K562 (cell line): ENCODE measurements at places on chromosomes 1 and 21. TPM values are rescaled to one million over a fixed set of nuclear protein-coding genes. Genes with fewer than 3 reads are reported as not detected.

Gene TRABD2B
- total RNA-seq, result not detected in 2 replicates

Gene C1orf56
- 1.1 and 1.3 TPM in 2 replicates for total RNA-seq

Gene SGIP1
- 0.07 and 0.22 TPM in 2 replicates for total RNA-seq

Gene SMPDL3B
- total RNA-seq, result 0.74 and 0.98 TPM in 2 replicates

Gene PYHIN1
- total RNA-seq, result not detected in 2 replicates

Gene TRIM45
- total RNA-seq, result 3.6 and 5.3 TPM in 2 replicates

Gene COL16A1
- total RNA-seq, result 0.54 and 0.60 TPM in 2 replicates

Gene NECTIN4
- total RNA-seq, result 0.09 TPM in 1 of 2 replicates, not detected in the other

Gene ZNF695
- 10.9 and 13.7 TPM in 2 replicates for total RNA-seq

Gene CFH
- 40.8 and 46.6 TPM in 2 replicates for total RNA-seq

Gene OTUD3
- 10.9 and 13.3 TPM in 2 replicates for total RNA-seq

Gene KIF14
- 25.0 and 26.8 TPM in 2 replicates for total RNA-seq

Gene CCDC27
- not detected in 2 replicates for total RNA-seq

Gene ATP6V1G3
- not detected in 2 replicates for total RNA-seq

Gene RBP7
- not detected in 2 replicates for total RNA-seq

Gene PTPN22
- 1.0 and 1.3 TPM in 2 replicates for total RNA-seq

Gene TIAM1
- total RNA-seq, result 0.09 and 0.11 TPM in 2 replicates

Gene RORC
- total RNA-seq, result not detected in 2 replicates

Gene GJA5
- 0.07 TPM in 1 of 2 replicates, not detected in the other for total RNA-seq

Gene S100A4
- total RNA-seq, result 5.5 and 8.1 TPM in 2 replicates

Gene CFHR5
- total RNA-seq, result not detected in 2 replicates

Gene C1orf21
- total RNA-seq, result 0.07 and 0.25 TPM in 2 replicates

Gene IVL
- total RNA-seq, result not detected in 2 replicates

Gene GIPC2
- total RNA-seq, result 0.04 TPM in 2 replicates

Gene CCDC181
- not detected in 2 replicates for total RNA-seq

Gene LRRC71
- total RNA-seq, result 0.45 and 1.2 TPM in 2 replicates

Gene LIPI
- not detected in 2 replicates for total RNA-seq

Gene CHAF1B
- 32.3 and 36.8 TPM in 2 replicates for total RNA-seq

Gene TENT5C
- total RNA-seq, result 7.1 and 7.7 TPM in 2 replicates

Gene CD1C
- total RNA-seq, result not detected in 2 replicates

Gene PLA2G2D
- not detected in 2 replicates for total RNA-seq

Gene LGR6
- 0.20 and 0.31 TPM in 2 replicates for total RNA-seq

Gene TSPAN1
- total RNA-seq, result 0.38 and 0.58 TPM in 2 replicates

Gene KRTAP12-2
- not detected in 2 replicates for total RNA-seq

Gene GRHL3
- total RNA-seq, result not detected in 2 replicates

Gene SLC44A3
- not detected in 2 replicates for total RNA-seq

Gene FAM72D
- total RNA-seq, result 14.9 and 15.8 TPM in 2 replicates

Gene OLIG2
- not detected in 2 replicates for total RNA-seq

Gene TAL1
- total RNA-seq, result 76.5 and 81.3 TPM in 2 replicates

Gene LAPTM5
- total RNA-seq, result 30.3 and 33.8 TPM in 2 replicates

Gene ADAM30
- not detected in 2 replicates for total RNA-seq

Gene IGSF9
- 0.29 and 0.34 TPM in 2 replicates for total RNA-seq

Gene CASZ1
- total RNA-seq, result 2.4 and 2.8 TPM in 2 replicates

Gene TUT4
- 38.7 and 39.3 TPM in 2 replicates for total RNA-seq

Gene CYYR1
- not detected in 2 replicates for total RNA-seq

Gene HAPLN2
- 3.6 and 5.2 TPM in 2 replicates for total RNA-seq

Gene SLC22A15
- total RNA-seq, result 2.4 and 2.7 TPM in 2 replicates

Gene CYP4X1
- total RNA-seq, result not detected in 2 replicates

Gene C8B
- not detected in 2 replicates for total RNA-seq

Gene TBX19
- 1.8 and 2.1 TPM in 2 replicates for total RNA-seq

Gene RNF223
- total RNA-seq, result not detected in 2 replicates

Gene OLFML2B
- total RNA-seq, result not detected in 2 replicates

Gene CREG1
- 150 and 154 TPM in 2 replicates for total RNA-seq

Gene RBBP5
- 24.7 and 25.4 TPM in 2 replicates for total RNA-seq

Gene CLEC20A
- total RNA-seq, result not detected in 2 replicates
